ENCODE measurements at places on chromosomes 4 and X.

GRCh38 chr4:47073647-47074046 is 42.3 kb downstream of the GABRB1 start:
- DNase-seq = no peak

DNA sequence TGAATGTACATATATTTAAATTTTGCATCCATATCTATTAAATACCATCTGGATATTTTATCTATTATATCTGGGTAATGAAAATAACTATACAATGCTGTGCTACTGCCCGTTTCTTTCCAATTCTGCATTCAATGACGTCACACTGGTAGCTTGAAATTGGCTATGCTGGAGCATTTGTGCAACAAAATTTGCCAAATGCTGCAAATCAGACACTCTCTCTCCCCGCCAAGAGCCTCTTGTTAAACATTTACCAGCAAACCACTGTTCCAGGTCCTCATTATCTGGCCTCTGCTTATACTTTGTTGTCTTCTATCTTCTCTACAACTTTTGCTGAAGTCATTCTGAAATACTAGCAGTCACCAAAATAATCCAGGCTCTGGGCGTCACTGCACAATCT is 938.4 kb upstream of the FTHL17 start:
- no peak for DNase-seq

GRCh38 chrX:9222299-9222698 is 188.4 kb upstream of the FAM9B start:
- no peak for DNase-seq

DNA sequence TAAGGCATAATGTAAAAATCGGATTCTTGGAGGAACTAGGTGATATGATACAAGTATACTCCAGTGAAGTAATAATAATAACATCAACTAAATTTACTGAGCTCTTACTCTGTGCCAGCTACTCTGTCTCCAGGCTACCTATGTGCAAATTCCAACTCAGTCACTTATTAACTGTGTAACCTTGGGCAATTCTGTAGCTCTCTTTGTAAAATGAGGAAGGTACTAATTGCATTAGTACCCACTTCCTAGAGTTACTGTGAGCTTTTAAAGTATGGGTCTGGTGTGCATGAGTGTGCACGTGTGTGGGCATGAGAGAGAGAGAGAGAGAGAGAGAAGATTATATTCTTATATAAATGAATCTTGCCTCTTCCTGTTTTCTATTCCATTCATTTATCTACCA is 169.9 kb downstream of the KCNIP4 start:
- no peak for DNase-seq

GRCh38 chrX:148854306-148854705 is 353.9 kb downstream of the AFF2 start:
- no peak for DNase-seq

Measured in stimulated activated CD8-positive, alpha-beta memory T cell treated with anti-CD3 and anti-CD28 coated beads, Interleukin-15, amount 100 ng/mL, for 48 hours (primary cell).